ENCODE measurements at places on chromosomes 3 and 15.

GRCh38 chr3:153277029-153277428 is 115.0 kb downstream of the RAP2B start:
- no peak for DNase-seq

DNA sequence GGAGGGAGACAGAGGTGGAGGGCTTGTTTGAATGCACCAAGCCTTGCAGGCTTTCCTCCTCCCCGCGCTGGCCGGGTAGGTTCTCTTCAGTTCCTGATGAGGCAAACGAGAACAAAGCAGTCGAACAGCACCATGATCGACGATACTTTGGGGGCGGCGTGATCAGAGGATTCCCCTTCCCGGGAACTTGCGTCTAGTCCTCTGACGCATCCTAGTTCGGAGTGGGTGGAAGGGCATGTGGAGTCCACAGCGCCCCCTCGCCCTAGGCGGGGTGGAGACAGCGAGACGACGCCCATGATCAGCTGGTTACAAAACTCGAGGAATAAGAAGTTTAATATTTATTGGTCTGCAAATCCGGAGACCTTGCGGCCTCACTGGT is 452 bp upstream of the SV2B start:
- DNase-seq, result peak; percentile 71

- DNase-seq, result no peak
Measured at GRCh38 chr15:89108835-89109234, 20.6 kb downstream of the ABHD2 start.

DNA sequence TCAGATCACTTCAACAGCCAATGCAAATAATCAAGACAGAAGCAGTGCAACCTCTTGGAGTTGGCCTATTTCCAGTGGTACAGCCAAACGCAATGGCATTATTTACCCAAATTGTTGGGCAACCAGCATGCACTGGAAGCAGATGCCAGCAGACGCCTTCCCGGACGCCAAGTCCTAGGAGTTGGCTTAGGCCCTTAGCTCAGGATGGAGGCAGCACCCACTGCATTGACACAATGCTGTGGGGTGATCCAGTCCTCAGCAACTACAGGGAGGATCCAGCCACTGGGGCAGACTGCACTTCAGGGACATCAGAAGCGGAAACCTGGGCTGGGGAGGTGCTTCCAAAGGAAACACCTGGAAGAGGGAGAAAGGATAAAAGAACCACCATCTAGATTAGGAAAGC is 290.4 kb downstream of the FAM43A start:
- DNase-seq, result no peak
